Skeletal muscle tissue (tissue), 5 donors: ENCODE measurements at places on chromosomes 11 and 22. TPM values are rescaled to one million over a fixed set of nuclear protein-coding genes. Genes with fewer than 3 reads are reported as not detected.

TSGA10IP gene
- not detected for total RNA-seq

OR8G5 gene
- total RNA-seq, result 0.52 TPM

SUSD2 gene
- total RNA-seq, result 0.52 TPM

MAJIN gene
- total RNA-seq, result not detected

RAG1 gene
- total RNA-seq, result 1.6 TPM

FJX1 gene
- 6.3 TPM for total RNA-seq

ACR gene
- total RNA-seq, result 0.52 TPM

TEX12 gene
- 1.0 TPM for total RNA-seq

DAGLA gene
- 1.0 TPM for total RNA-seq

PDE2A gene
- 12.0 TPM for total RNA-seq

GGTLC3 gene
- total RNA-seq, result not detected

NECTIN1 gene
- total RNA-seq, result 4.2 TPM

TRIM29 gene
- 0.52 TPM for total RNA-seq

RBM7 gene
- total RNA-seq, result 19.3 TPM

NXPE2 gene
- 0.52 TPM for total RNA-seq

BIK gene
- total RNA-seq, result 0.52 TPM

CLTCL1 gene
- 33.4 TPM for total RNA-seq

GDPD4 gene
- total RNA-seq, result not detected

YAP1 gene
- 49.6 TPM for total RNA-seq

XBP1 gene
- 126 TPM for total RNA-seq

TREH gene
- 0.52 TPM for total RNA-seq

CAVIN3 gene
- total RNA-seq, result 28.2 TPM

OR5F1 gene
- not detected for total RNA-seq

KRTAP5-2 gene
- not detected for total RNA-seq

MRGPRE gene
- not detected for total RNA-seq

ILK gene
- 106 TPM for total RNA-seq

OR6T1 gene
- not detected for total RNA-seq

NRIP3 gene
- total RNA-seq, result 1.0 TPM

C11orf16 gene
- not detected for total RNA-seq

C22orf42 gene
- total RNA-seq, result not detected

RAB3IL1 gene
- total RNA-seq, result 9.4 TPM

CASP12 gene
- total RNA-seq, result 0.52 TPM

OR6A2 gene
- total RNA-seq, result under 0.01 TPM

KCNJ4 gene
- total RNA-seq, result not detected

CNTF gene
- 1.6 TPM for total RNA-seq

NFAM1 gene
- total RNA-seq, result 0.52 TPM
